RKO (cell line): ENCODE measurements at places on chromosomes 5 and 9.

DNA sequence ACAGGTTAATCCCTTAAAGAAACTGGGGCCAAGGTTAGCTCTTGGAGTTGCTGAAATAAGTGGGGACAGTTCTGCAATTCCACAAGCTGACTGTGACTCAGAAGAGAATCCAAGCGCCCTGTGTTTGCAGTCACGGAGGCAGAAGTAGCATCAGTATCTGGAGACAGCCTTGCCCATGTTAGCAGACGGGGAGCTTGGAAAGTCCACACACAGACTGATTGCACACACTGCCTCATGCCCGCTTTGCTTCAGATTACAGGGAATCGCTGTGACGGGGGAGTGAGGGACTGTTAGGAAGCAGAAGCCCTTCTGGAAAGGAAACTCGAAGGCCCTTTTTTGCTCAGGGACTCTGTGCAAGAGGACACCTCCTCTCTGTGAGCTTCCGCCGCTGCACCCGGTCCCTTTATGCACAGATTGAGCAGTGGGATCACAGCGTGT lies 30.9 kb upstream of the PPP1R26 start:
- DNase-seq = no peak

DNA sequence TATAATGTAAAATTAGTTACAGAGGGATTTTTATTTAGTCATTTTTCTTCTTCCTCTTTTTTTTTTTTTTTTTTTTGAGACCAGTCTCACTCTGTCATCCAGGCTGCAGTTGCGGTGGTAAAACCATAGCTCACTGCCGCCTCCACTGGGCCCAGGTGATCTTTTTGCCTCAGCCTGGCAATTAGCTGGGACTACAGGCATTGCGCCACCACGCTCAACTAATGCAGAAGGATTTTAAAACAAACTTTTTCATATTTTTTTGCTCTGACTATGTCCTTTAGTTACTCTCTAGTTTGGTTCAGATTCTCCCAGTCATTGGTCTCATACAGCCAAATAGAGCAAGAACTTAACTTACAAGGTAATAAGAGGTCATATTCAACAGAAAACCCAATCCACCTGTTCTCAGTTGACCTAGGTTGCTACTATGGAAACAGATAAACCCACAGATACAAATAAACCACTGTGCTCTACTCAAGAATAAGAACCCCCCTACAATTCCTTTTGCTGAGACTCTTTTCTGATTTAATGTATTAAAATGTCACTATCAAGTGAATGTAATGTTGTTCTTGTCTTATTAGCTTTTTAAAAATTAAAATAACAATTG lies 50.1 kb upstream of the TTC39B start:
- DNase-seq = no peak

DNA sequence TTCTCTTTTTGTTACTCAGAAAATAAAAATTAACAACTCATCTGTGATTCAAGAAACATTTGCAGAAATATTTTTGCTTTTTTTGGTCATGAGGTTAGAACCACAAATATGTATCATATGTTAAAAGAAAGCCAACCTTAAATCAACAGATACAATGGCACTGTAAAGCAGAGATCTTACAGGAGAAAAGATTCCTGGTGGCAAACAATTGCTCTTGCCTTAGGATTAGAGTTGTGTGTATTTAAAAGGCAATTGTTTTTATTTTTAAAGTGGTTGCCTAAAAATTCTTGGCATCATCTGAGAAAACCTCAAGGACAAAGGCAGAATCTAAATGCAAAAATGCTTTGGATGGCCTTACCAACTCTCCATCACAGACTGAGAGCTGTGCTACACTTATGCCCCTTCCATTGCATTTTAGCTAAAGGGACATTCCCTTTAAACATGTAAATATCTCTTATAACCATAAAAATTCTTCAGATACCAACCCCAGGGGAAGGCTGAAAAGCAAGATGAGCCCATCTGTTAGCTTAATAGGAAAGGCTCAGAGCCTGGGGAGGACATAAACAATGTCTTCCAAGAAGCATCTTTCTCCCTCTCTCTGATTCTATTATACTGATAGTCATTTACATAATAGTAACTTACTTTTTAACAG lies 100.4 kb downstream of the FAM114A2 start:
- DNase-seq = no peak

DNA sequence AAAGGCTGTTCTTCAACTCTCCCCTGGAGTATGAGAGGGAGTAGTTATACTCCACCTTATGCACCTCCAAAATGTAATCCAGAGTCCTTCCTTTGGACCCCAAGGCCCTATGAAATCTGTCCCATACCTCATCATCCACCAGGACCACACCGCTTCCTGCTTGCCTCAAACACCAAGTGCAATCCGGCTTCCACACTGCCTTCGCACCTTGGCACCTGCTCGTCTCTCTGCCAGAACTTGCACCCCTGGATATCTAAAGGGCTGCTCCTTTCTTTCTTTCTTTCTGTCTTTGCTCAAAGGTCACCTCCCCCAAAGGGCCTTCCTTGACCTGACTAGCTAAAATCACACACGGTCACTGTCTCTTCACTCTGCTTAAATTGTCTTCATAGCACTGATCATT lies 63.9 kb upstream of the SHB start:
- DNase-seq = no peak
